ENCODE measurements at places on chromosomes 12 and 14.

DNA sequence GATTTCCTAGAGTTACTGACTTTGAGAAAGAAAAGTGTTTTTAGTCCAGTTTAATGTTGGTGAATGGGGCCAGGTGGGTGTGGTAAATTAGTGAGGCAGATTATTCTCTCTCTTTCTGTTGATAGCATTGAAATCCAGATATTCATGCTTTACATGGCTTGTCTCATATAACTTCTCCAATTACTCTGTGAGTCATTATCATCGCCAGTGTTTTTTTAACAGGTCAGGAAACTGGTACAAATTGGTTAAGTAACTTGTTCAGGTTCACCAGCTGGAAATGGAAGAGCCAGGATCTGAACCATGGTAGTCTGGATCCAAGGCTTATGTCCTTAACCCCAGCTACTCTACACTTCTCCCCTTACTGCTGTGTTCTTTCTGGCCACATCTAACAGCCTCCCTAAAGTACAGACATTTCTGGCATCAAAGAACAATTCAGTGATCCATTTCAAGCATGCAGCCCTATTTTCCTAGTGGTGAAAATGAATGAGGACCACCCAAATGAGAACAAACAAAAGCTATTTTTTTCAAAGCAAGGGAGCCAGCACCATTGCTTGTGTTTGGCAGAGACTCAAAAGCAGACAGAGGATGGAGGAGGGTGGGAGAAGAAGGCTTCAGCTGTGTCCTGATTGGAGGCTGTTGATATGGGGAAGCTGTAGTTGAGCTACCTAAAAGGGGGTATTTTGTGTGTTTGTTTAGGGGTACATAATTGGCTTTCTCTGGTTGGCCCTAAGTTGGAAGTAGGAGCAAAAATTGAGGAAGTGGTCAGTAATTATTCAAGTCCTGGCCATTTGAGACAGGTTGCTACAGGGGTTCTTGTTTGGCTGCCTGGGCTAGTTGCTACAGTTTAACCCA lies 1.7 kb downstream of the IRAK3 start:
- no peak for DNase-seq

- no peak for DNase-seq
These were observed 116.8 kb downstream of the GLT1D1 start for GRCh38 chr12:128970110-128970509.

GRCh38 chr14:22939684-22940083 lies 10.5 kb upstream of the PRMT5 start:
- no peak for DNase-seq

DNA sequence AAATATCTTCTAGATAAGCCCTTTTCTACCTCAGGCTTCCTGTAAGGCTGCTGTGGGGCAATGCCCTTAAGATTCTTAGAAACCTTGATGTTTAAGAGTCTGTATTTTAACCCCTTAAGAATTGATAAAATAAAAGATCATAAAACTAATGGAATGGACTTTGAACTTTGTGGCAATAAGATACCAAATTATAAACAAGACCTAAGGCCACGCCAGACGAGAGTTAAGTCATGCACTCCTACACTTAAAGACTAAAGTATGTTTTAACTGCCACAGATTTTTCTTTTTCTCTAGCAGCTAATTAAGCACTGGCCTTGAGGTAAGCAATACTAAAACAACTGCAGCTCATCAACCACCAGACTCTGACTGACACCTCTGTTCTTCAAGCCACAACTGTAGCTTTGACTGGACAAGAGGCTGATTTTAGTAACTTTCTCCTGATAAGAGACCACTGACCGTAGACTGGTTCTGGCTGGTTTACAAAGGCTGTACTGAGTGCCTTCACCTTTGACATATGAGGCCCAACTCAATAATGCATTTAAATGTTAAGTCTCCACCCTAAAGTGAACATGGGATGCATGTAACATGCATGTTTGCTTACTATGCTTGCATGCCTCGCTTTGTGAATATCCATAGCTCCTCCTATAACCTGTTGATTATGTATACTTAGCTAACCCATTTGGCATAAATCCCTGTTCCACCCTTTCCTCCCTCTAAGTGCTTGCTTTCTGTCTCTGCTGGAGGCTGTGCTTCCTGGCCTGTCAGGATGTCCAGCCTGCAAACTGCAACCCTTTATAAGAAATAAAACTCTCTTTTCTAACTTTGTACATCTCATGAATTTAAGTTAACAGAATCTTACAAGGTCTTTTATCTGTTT lies 71.9 kb downstream of the KLHL28 start:
- no peak for DNase-seq

DNA sequence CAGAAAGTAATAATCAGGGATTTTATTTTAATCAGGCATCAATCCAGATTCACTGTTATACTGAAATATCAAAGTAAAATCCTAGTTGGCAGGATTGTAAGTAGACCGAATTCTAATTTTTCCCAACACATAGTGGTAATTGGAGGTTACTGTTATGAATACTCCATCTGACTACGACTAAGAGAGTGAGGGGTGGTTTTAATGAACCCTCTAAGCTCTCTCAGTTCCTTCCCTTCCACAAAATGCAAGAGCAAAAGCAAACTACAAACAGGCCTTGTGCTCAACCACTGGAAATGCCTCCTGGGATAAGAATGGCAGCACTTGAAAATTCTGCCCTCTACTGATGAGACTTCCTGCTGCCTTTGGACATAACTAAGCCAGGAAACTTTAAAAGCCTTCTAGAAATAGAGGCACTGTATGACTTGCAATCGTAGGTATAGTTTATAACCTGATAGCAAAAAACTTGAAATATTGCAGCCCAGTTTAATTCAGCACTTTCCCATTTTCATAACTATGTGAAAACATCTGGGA lies 184.8 kb downstream of the SLC16A7 start:
- DNase-seq, result no peak

DNA sequence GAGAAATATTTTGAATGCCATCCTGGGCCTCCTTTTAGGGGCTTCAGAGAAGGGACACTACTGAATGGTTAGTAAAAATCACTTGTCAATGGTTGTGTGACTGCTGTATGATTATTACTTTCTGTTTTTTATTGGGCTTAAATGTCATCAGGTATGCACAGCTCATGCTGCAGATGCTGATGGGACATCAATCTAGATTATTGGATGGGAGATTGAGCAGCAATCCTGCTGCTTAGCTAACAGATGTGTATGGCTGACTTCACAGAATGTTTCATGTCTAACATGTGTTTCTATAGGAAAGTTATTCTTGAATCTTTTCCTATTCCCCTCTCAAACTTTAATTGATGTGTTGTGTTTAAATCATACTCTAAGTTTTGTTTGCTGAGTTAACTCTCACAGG lies 166.8 kb downstream of the RMST start:
- no peak for DNase-seq

DNA sequence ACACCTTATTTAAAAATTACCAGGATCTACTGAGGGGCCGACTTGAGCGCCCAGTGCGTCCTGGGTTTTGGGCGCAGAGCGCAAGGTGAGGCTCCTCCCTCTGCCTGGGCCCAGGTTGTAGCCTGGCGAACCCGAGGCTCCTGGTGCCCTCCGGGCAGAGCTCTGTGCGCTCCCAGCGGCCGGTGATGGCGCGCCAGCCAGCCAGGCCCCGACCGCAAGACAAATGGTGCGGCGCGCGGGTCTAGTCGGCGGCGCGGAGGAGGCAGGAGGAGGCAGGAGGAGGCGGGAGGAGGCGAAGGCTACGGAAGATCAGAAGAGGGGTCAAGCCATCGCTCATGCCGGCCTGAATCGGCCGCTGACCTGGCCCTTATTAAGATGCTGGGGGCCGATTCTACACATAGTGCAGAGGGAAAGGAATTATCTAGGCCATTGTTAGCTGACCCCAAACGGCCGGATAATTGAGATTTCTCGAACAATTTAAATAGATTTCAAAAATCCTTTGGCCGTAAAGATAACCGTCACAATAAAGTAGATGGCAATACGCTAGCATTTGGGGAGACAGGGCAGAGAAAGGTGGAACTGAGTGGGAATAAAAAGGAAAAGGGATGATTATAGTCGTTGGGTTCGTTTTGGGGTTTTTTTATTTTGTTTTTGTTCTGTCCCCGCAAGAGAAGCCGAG lies 2.8 kb downstream of the TBX5 start:
- no peak for DNase-seq

DNA sequence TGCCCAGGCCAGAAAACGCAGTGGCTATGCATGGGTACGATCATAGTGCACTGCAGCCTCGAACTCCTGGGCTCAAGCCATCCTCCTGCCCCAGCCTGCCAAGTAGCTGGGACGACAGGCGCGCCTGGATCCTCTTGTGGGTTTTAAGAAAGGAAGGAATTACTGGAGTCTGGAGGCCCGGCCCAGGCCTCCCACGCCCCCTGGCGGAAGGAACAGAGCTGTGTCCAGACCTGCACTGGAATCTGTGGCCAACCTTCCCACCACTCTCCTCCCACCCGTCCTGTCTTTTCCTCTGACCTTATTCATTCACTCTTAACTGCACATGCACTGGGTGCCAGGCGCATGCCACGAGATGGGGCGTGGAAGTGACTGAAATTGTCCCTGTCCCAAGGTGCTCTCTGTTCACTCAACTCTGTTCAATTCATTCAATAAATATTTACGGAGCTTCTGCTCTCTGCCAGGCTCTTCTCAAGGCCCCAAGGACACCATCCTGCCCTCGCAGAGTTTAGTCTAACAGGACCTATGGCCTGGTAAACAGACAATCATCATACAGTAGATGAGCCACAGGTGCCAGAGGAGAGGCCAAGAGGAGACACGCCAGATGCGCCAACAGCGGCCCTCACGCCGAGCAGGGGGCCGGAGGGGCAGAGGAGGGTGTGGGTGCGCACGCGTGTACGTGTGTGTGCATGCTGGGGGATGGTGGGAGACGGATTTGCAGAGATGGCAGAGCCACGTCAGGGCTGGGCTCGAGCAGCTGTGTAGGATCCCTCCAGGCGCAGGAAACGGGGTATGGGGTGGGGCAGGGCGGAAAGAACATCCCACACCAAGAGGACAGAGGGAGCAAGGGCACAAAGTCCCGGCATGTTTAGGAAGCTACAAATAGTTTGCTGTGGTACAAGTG lies 13.7 kb upstream of the TMEM106C start:
- peak; percentile 9 for DNase-seq

- DNase-seq, result no peak
These were observed 243.7 kb downstream of the BCAT1 start for GRCh38 chr12:24705216-24705615.

DNA sequence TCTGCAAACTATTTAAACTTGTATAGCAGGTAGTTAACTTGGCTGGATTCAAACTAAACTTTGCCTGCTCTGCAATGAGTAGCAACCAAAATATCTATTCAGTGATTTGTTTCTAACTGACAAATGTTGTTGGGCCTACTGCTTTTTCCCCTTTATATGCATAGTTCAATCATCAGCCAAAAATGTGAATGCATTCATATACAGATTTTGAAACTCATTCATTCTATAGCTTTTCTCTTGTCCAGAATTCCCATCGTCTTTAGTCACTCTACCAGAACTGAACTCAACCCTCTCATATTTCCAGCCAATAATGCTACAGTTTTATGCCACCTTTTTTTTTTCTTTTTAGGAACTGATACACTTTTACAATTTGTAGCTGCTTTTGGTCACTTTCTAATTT lies 599.8 kb downstream of the RPL10L start:
- DNase-seq, result no peak

DNA sequence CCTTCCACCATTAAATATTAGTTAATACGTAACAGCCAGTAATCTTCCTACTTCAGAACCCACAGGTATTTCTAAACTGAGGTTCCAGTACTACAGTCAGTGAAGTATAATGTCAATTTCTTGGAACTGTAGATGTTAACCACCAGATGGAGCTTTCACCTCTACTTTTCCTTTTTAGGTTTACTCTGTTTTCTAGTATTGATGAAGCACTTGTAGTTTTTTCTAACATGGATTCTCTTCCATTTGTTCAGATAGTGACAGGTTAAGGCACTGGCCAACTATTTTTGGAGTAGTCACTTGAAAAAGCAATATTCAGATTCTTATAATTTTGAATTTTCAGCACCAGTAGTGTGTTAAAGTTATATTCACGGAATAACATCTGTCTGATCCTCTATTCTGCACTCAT lies 4.6 kb upstream of the SEC23A start:
- DNase-seq, result no peak

DNA sequence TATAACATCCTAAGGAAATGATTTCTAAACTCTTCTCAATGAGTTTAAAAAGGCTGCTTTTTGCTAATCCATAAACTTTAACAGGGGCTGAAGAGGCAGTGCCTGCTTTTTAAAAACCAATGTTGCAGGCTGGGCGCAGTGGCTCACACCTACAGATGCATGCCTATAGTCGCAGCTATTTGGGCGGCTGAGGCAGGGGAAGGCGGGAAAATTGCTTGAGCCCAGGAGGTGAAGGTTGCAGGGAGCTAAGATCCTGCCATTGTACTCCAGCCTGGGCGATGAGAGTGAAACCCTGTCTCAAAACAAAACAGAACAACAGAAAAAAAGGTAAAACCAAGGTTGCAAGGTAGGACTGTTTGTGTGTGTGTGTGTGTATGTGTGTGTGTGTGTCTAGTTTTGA lies 531.2 kb downstream of the DIO2 start:
- no peak for DNase-seq

DNA sequence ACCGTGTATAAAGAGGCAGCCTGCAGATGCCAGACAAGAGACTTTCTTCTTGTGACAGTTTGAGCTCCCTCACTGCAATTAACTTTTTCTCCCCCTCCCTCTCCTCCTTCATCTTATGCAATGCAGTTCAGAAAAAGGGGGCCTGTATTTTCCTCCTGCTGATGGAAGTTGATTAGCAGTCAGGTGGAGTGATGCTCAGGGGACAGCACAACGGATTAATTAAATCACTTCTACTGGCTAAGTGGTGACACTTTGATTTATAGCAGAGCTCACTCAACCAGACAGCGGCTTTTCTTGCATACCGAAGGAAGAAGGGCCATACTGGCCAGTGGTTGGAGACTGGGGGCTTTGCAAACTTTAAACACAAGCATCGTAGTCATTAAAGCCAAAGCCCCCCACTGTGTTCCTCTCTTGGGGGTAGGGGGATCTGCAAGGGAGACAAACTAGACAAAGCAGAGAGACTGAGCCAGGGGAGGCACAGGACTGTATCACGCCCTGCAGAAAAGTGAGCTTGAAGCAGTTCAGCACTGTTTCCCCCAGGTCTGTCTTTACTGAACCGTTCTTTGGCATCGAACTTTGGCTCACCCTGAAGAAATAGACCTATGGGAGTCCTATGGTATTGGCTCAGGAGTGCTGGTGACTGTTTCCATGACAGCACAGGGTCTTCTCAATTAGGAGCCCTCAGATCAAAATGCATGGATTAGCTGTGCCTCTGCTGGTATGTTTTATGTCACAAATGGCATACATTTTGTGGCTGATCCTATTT lies 47.7 kb downstream of the SPRING1 start:
- no peak for DNase-seq

GRCh38 chr12:131946757-131947156 lies 3.0 kb upstream of the EP400 start:
- no peak for DNase-seq

All from thoracic aorta (tissue), 2 donors.